Stimulated activated CD8-positive, alpha-beta memory T cell treated with anti-CD3 and anti-CD28 coated beads, Interleukin-15, amount 100 ng/mL, for 1 hour (primary cell): ENCODE measurements at places on chromosomes 5 and 9.

- no peak for DNase-seq
These were observed 887.0 kb downstream of the NR2F1-AS1 start for GRCh38 chr5:92694067-92694466.

DNA sequence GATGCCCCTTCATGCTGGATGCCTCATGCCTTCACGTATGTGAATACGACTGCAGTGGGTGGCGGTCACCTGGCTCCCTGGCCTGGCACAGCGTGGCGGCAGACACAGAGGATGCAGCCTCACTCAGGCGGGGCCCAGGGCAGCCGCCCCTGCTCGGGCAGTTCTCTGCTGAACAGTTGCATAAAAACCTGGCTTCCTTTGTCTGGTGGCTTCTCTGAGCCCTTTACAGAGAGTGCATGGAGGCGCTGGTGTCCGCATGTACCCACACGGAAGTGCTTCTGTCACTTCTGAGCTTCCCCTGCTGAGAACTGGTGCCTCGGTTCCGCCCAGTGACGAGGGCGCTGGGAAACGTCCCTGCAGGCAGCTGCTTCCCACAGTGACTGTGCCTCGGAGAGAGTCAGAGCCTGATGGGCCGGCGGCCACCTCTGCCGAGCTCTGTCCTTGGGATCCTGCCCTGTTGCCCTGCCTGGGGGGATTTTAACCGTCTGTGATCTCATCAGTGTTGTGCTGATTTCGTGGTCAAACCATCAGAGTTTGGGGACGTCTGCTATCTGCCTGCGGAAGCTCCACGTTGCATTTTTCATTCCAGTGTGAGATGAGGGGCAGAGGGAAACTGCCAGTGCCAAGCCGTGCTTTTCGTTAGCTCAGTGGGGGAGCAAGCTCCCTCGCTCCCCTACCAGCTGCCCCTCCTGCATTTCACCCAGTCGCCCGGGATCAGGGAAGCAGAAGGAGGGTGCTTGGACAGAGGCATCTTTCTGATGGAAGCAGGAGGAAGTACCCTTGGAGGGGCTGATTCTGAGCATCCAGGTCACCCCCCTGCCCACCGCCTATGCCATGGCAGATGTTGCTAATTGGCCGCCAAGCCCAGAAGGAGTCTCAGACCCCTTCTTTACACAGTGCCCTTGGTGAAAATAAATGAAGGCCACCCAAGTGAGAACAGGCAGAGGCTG lies 153.0 kb upstream of the COL5A1 start:
- DNase-seq, result no peak

DNA sequence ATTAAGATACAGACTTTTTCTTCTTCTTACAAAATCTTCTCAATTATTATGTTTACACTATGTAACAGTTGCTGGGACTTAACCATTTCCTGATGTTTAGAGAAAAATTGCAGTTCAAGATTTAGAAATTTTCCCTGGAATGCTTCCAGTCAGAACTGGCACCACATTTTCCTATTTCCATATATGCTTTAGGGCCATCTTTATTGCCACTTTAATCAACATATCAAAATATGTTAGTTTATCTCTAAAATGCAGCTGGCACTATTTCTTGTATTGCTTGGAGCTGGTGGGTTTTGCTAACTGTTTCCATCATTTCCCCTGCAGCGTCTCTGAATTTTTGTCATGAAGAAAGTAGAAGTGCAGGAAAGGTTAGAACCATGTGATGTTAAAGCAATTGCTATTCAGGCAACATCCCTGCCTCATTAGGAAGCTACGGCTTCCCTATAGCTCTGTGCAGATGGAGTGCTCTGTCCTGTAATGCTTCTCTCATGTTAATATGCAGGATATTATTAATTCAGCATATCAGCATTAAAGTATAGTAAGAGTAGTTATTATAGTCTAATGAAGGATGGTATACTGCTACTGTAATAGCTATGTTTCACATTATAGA lies 269.1 kb downstream of the MTRR start:
- DNase-seq, result no peak

- no peak for DNase-seq
These were observed 453.3 kb downstream of the KDM4C start for GRCh38 chr9:7210854-7211637.

GRCh38 chr5:169980418-169981053 lies at the start of gene INSYN2B:
Gene INSYN2B, minus strand, starts transcription at chr5:169980495. Its CDS starts 96,597 bp downstream, at chr5:169883898.
- no peak for DNase-seq

- no peak for DNase-seq
These were observed 36.3 kb upstream of the MTAP start for GRCh38 chr9:21766096-21766495.

DNA sequence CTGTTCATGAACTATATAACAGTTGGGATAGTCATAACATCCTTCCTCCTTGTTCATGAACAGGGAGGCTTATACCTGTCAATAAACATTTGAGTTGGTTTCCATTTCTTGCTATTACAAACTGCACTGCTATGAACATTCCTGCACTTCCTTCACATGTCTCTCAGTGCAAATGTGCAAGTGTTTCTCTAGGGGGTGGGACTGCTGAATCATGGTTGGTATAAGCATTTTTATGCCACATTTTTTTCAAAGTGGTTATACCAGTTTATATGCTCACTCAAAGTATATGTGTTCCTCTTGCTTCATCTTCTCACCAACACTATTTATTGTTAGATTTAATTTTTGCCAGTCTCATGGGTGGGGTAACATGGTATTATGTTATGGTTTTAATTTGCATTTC lies 25.8 kb upstream of the TPD52L3 start:
- no peak for DNase-seq

DNA sequence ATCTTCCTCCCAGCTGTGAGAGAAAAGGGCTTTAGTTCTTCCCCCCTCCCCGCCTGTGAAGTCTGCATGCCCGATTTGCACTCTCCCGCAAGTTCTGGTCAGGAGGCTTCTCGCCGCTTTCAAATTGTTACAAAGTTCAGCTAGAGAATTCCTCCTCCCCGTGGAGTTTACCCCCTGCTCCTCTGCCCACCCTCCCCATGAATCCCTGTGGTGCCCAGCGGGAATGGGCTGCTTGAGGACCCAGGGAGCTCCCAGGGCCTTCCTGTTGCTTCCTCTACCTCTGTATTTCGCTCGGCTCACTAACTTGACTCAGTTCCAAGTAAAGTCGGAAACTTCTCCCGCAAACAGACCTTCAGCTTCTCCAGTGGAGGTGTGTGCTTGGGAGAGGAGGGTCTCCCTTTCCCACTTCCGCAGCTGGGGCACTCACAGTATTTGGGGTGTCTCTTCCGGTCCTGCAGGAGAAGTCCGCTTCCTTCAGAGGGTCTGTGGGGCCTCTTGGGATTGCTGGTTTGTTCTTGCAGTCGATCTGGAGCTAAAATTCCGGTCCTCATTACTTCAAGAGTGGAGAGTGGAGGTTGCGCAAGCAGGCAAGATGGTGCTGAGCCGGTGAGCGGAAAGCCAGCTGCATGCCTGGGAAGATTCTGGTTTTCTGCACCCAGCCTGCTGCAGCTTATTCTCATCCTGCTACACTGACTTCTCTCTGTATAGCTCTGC lies 97.8 kb downstream of the ADAMTS12 start:
- no peak for DNase-seq

GRCh38 chr5:96110300-96110699 lies 148.6 kb upstream of the ELL2 start:
- no peak for DNase-seq

- no peak for DNase-seq
These were observed 62.0 kb upstream of the FST start for GRCh38 chr5:53418409-53418808.

DNA sequence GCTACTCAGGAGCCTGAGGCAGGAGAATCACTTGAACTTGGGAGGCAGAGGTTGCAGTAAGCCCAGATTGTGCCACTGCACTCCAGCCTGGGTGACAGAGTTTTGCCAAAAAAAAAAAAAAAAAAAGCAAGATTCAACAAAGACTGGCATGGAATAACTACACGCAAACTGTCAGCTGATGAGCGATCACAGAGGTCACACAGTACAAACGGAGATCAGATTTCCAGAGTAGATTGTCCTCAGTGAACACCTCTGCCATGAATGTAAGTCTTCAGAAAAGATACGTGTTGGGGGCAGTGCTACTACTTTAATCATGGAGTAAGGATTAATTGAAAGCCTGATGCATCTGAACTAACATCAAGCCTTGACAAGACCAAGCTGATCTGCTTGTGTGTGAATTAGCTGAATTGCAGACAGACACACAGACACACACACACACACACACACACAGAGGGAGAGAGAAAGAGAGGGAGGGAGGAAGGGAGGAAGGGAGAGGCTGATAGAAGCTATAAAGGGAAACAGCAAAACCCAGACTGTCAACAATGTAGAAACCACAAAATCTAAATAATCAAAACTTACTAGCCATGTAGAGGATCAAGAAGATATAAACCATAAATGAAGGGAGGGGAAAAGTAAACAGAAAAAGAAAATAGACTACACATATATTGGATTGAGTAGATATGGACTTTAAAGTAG lies 222.9 kb upstream of the ZNF462 start:
- DNase-seq, result no peak

- no peak for DNase-seq
These were observed 704.1 kb downstream of the PRELID2 start for GRCh38 chr5:145130996-145131395.

- no peak for DNase-seq
These were observed 12.9 kb downstream of the RALGDS start for GRCh38 chr9:133107961-133108793.

DNA sequence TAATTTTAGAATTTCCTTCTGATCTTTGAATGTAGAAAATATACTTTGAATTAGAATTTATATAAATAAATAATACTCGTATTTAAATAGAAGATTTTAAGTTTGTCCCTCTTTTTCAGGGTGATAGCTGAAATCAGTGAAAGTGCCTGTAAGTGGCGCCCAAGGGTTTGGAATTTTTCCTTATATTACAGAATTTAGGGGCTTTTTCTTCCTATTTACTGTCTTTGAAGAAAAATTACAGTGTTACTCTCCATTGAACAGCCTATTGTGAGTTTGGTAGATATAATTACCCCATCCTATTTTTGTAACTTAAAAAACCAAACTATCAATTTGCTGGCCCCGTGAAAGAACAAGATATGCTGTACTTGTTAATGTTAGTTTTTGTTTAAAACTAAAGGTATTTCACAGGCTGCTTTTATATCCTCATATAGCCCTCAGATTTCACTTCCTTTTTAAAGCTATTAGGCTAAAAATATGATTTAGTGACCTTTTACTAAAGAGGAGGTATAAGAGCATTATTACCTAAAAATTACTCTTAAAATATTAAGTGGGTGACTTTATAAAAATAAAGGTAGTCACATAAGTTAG lies 3.2 kb downstream of the MAP3K1 start:
- DNase-seq, result no peak

- DNase-seq, result no peak
These were observed 463.6 kb upstream of the MEF2C start for GRCh38 chr5:89346573-89346972.

DNA sequence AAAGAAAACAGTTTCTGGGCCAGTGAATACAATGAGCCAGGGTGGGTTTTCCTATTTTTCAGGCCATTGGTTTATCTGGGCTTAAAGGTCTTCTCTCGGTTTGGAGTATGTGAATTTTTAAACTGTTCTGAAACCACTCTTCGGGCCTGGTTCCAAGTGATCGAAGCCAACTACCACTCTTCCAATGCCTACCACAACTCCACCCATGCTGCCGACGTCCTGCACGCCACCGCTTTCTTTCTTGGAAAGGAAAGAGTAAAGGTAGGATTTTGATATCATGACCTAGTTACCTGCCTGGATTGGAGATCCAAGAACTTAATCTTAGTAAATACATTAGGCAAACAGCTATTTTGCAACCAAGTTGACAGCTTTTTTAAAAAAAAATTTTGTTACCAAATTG lies 79.1 kb downstream of the WDR41 start:
- no peak for DNase-seq

DNA sequence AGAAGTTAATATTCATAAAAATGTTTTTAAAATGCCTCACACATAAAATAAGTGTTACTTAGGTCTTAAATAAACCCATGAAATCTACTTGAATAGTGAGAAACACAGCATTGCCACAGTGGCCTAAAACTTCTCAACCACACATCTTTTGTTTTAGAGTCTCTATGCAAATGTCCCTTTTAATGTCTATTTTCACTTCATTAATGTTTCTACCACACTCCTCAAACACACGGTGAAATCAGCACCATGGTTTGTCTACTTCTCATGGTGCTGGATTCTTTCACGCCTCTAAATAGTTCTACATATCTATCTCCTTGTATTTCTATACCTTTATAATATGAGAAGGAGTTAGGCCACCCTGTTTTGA lies 111.2 kb downstream of the EDIL3 start:
- no peak for DNase-seq

- no peak for DNase-seq
These were observed 574.8 kb downstream of the PSAT1 start for GRCh38 chr9:78871452-78872331.

DNA sequence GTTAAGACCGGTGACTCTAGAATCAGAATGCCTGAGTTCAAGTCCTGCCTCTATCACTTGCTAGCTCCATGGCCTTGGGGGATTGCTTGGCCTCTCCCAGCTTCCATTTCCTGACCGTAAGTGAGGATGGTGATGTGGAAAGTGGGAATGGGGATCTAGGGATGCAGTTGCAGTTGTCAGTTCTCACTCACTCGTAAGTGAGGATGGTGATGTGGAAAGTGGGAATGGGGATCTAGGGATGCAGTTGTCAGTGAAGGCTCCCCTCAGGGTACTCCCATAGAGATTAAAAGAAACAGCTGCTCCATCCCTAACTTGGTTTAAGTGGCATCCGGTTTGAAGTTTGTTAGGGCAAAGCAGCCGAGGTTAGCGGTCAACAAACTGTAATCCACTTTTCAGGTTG lies 3.0 kb upstream of the IL9 start:
- no peak for DNase-seq

- no peak for DNase-seq
These were observed 30.0 kb downstream of the CARD6 start for GRCh38 chr5:40871177-40871576.

DNA sequence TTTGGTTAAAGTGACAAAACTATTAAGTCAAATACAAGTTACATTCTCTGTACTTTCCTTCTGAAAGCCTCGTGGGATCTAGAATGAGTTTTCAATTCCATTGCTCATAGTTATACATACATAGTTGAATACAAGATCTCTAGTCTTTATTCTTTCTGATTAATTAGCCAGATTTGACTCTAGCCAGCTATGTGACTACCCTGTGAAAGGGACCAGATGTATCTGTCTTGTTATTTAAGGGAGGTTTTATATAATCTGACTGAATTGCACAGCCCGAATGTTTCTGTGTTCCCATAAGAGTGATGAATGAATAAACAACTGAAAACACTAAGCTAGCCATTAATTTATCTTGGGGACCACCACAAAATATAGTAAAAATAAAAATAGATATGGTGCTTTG lies 166.7 kb downstream of the TMEM167A start:
- no peak for DNase-seq

- no peak for DNase-seq
These were observed 9.6 kb downstream of the DNLZ start for GRCh38 chr9:136353757-136354488.
